ENCODE measurements at places on chromosomes 7 and 10.

GRCh38 chr10:31619531-31620061 lies 300.6 kb downstream of the ZEB1 start:
- DNase-seq, result no peak

DNA sequence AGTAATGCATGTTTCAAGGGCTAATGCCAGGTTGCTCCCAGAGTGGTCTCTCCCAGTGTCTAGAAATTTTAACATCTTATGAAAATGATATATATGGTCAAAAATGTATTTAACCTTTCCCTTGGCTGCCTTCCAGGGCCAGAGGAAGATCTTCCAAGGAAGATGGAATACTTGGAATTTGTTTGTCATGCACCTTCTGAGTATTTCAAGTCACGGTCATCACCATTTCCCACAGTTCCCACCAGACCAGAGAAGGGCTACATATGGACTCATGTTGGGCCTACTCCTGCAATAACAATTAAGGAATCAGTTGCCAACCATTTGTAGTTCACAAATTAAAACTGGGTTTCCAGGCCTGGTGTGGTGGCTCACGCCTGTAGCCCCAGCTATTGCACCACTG lies 9.0 kb downstream of the GATAD1 start:
- peak; percentile 72 for DNase-seq

- DNase-seq, result peak; percentile 33
These were observed 111.3 kb upstream of the TNS3 start for GRCh38 chr7:47693216-47693615.

GRCh38 chr7:132207211-132207610 lies 369.1 kb downstream of the PLXNA4 start:
- no peak for DNase-seq

DNA sequence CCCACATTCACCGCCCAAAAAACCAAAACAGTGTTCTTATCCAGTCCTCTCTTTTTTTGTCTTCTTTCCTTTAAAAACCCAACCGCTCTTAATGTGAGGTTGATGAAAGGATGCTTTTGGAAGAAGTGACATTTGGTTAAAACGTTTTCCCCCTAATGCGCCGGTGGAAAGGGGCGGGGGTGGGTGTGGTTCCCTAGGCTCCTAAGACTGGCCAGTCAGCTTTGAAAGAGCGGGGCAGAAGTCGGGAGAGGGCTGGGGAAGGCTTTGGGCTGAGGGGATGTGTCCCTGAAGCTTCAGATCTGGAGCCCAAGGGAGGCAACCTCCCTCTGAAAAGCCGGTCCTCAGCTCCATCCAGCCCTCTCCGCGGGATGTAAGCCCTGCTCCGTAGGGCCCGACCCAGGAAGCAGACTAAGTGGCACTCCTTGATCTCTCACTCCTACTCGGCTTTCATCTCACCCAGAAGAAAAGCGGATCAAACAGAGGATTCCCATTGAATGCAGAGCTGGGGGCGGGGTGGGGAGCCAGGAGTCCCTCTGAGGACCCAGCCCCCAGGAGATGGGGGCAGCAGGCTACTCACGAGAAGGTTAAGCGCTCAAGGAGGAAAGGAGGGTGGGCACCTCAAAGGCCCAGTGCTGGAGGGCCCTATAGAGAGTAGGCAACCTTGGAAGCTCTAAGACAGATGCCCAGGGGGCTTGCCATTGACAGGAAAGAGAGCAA lies 2.4 kb upstream of the EVX1 start:
- DNase-seq, result no peak

DNA sequence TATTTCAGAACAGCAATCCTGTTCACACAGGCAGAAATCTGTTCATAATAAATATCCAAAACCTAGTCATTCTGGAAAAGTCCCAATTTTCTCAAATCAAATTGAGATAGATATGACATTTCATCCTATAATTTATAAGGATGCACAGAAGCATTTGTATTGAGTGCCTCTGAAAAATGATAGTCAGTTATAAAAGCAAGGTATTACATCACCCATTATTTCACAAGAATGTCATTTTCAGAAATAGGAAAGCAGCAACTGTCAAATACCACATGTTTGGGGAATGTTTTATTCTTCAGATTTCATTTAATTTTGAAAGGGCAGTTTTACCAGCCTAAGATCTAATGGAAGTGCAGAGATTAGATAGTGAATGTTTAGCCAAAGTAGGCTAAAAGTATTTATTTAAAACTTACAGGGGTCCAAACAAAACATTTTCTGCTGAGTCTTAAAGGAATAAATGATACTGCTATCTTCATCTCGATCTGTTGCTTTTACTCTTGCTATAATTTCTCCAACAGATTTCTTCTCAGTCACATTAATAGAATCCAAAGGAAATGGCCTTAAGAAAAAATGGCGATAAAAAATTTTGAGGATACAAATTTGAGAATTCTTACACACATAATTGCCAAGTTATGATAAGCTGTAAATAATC lies 185.8 kb downstream of the HGF start:
- peak; percentile 13 for DNase-seq

DNA sequence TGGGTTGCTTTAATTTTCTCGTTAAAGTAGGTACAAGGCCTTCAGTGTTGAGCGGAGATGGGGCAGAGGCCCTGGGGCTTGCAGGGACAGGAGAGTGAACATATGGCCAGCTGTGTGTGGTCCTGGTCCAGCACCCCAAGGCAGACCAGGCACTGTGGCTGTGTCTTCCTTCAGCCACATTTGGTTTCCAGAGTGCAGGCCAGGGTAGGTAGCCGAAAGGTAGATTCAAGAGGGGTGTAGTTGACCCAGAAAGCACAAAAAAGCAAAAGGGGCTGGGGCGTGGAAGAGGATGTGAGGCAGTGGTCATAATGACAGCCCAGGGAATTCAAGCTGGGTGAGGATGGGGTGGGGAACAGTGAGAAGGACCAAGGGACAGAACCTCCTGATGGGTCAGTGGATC lies 21.3 kb upstream of the CHST15 start:
- no peak for DNase-seq

- DNase-seq, result no peak
These were observed 26.1 kb upstream of the NRG3 start for GRCh38 chr10:81848931-81849330.

- no peak for DNase-seq
These were observed 19.5 kb downstream of the HSPA12A start for GRCh38 chr10:116722736-116723427.

GRCh38 chr10:88395677-88396076 lies 187.4 kb downstream of the RNLS start:
- no peak for DNase-seq

GRCh38 chr7:2100278-2101208 lies 132.2 kb downstream of the MAD1L1 start:
- peak; percentile 21 for DNase-seq

GRCh38 chr7:19491371-19491770 lies 217.5 kb downstream of the POLR1F start:
- DNase-seq, result no peak

GRCh38 chr10:17578603-17579002 lies 38.6 kb downstream of the HACD1 start:
- DNase-seq, result no peak

- DNase-seq, result peak; percentile 15
These were observed 32.9 kb upstream of the CCDC71L start for GRCh38 chr7:106693677-106694353.
